ENCODE measurements at places on chromosomes 3 and 15. TPM values are rescaled to one million over a fixed set of nuclear protein-coding genes. Genes with fewer than 3 reads are reported as not detected.

DNA sequence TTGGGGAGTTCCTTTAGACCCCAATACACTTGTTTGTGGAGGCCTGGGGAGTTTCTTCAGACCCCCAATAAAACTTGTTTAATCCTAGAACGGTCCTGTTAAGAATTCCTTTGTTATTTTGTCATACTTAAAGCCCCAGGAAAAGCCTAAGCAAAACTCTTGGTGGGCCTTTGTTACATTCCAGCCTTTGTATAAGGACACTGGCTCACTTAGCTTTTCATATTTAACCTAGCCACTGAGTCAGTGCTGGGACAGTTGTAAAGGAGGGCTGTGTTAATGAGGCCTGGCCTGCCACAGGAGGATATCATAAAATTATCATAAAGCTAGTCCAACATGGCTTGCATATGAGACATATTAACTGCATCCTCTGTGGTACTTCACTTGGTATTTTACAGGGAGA lies 760.1 kb downstream of the ZNF385D start:
- no peak for DNase-seq

- peak; percentile 79 for DNase-seq
Measured at GRCh38 chr15:91853511-91853947, at the start of gene SLCO3A1. SLCO3A1 (plus strand) TSS chr15:91853708.

DNA sequence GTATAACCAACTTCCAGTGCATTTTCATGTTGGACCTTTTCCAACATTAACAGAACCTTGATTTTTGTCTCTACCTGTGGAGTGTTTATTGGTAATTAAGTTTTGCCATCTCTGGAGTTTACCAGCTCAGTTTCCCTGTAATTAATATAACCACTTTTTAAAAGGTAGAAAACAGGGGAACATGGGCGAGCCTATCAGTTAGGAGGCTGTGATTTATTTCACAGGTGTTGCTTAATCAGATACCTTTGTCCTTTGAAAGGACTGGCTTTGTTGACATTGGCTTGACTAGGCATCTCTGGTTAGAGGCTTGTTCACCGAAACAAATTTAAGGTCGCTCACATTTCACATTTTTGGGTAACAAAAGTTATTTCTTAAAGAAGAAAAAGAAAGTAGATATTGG lies 622 bp downstream of the NAALADL2 start:
- no peak for DNase-seq

The TAGLN3 gene
- total RNA-seq, result not detected

The HYAL2 gene
- total RNA-seq, result 81.6 TPM

- DNase-seq, result no peak
Measured at GRCh38 chr3:124772081-124772831, 42.0 kb downstream of the UMPS start.

DNA sequence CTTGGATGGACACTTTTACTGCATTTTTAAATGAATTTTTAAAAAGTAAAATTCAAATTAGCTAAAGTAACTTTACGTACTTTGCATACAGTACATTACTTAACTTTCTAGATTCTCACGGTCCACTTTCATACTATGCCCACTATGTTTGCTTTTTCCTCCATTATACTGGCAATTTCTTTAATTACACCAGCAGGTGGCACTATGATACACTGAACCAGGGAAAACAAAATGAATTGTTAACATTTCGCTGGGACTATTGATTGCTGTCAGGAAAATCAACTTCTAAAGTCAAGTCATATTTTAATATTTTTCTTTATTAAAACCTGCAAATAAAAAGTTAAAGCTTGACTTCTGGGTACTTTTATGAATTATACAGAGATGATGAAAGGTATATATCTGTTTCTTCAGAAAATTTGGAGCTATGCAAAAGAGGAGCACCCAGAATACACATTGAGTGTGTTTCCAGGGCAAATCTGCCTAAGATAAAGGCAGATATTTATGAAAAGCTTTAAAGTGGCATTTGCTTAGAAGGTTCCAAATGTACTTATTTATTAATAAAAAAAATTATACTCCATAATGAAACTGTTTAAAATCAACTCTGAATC lies 21.8 kb upstream of the POU1F1 start:
- DNase-seq, result no peak

- DNase-seq, result no peak
Measured at GRCh38 chr3:32684029-32684799, 774 bp upstream of the CNOT10 start.

DNA sequence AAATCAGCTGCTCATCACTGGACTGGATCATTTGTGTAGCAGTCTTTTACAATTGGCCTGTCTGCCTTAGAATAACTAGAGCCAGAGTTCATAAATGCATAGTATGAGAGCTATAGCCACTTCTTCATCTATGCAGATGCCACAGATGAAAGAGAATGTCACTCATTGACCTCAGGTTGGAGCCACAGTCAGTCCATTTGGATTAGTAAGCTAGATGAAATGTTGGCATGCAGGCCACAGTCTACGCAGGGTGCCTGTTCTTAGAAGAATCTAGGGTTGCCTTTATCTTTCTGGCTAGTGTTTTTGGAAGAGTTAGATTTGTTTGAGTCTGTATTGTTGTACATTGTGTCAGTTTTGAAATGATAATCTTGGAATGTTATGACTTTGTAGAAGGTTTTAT lies 25.4 kb upstream of the EDEM1 start:
- DNase-seq, result no peak

DNA sequence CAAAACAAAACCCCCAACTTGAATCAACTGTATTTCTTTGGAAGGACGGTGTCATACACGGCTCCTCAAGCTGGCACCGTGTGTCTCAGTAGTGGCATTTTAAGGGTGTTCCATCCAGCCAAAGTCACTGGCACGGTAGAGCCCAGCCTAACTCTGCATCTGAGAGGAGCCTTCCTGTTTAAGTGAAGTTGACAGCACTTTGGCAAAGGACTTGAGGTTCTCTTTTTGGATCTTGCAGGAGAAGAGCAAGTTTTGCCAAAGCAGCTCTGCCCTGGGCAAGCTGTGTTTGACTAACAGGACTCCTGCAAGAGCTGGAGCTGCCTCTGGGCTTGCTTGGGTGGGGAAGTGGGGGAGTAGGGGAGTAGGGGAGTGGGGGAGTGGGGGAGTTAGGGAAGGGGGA lies 109.6 kb upstream of the FEZF2 start:
- DNase-seq, result no peak

DNA sequence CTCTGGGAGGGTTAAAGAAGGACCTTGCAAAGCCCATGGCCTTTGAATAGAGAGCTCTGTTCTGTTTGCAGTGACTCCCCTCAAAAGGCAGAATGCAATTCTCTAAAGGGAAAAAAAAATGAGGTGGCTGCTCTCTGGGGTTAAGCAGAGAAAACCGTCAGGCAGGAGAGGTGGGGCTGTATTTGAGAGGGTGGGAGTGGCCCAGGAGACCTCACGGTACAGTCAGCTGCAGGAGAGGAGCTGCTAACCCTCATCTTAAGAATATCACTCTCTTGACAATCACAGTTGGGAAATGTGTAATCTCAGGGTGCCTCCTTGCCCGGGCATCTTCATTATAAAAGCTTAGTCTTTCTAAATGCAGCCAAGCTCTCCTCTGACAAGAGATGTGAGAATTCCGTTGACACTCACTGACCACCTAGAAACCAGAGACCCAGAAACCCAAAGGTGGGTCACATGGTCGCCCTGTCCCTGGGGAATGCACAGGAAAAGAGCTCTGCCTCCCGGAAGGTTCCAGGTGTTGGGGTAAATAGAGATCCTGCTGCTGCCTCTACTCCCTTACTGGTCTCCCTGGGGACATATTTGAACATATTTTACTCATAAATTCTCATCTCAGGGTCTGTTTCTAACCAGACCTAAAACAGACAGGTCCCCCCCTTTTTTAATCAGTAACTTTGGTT lies 159.1 kb upstream of the CTDSPL start:
- DNase-seq, result no peak

DNA sequence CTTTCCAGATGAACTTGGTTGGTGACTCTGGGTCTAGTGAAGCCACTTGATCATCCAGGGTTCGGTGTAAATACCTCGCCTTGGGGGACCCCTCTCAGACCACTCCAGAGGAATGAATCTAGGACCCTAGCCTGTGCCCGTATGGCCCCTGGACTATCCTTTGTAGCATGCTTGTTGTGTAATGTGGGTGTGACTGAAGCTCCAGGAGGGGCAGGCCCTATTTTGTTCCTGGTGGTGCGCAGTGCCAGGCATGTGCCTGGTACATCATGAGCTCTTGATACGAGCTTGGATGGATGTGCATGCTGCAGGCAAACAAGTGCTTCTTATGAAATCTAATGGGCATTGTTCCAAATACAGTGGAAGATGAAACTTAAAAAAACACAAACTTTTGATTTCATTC lies 82.8 kb downstream of the EBLN2 start:
- peak; percentile 23 for DNase-seq

GRCh38 chr3:159825216-159825854 lies 163.3 kb upstream of the IL12A start:
- DNase-seq, result no peak

DNA sequence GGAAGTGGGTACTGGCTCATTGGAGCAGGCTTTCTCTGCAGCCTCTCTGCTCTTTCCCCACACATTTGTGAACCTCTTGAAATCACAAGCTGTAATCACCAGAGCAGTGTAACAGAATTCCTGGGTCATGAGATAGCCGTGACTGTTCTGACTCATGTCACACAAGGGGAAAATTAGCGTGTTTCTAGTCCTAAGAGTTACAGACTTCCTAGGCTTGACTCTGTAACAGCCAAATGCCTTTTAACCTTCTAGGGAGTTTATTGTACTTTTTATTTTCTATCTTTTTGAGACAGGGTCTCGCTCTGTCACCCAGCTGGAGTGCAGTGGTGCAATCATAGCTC lies 54.7 kb upstream of the TRAK1 start:
- no peak for DNase-seq

DNA sequence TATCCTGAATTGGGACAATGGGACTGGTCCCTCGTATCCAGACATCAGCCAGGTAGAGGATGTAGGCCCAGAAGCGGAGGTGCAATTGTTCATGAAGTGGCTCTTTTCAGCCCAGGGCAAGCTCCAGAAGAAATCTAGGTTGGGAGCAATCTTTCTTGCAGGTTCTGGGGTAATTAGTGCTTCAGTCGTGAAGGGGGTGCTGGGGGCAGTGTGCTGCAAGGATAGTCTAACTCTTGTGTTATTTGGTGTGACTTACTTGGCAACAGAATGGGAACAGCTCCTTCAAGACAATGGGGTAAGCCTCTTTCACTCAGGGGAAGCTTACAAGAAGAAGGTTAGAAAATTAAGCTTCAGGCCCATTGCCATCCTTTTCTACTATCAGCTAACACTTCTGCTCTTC lies 273.0 kb downstream of the DIPK2A start:
- no peak for DNase-seq

The ELL3 gene
- total RNA-seq, result 3.8 TPM

DNA sequence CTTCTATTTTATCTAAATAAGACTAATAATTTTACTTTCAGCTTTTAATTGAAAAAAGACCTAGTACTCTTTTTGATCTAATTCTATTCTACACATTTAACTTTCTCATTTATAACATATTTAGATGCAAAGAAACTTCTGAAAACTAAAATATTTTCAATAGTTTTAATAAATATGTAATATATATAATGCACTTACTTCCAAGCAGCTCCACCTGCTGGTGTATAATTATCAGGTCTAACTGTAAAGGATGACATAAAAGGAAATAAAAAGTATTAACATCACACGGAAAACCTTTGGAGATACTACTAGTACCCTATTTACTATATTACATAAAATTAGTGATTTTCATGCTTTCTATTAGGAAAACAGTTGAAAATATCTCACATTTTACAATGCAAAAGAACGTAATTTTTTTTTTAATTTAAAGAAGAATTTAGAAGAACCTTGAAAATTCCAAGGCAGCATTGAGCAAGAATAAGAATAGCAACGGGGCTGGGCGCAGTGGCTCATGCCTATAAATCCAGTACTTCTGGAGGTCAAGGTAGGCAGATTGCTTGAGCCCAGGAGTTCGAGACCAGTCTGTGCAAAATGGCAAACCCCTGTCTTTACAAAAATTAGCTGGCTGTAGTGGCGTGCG lies 10.2 kb downstream of the PLSCR5 start:
- no peak for DNase-seq

DNA sequence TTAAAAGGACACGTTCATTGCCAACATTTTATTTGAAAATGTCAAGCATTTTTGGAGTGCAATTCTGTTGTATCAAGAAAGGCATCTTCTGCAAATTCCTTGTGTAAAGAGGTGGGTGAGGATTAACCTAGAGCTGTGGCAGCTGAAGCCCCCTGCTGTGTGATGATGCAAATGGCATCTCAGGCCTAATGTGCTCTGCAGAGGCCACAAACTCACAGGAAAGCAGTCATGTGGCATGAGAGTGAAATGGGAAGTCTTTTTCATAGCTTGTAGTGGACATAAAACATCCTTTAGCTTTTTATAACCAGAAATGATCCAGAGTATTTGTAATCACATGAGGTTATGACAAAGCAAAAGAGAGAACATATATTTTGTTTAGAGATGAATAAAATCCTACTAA lies 6.4 kb downstream of the CADM2 start:
- DNase-seq, result no peak

- no peak for DNase-seq
Measured at GRCh38 chr3:95418251-95418650, 1355.4 kb downstream of the NSUN3 start.

The SLC35G2 gene
- total RNA-seq, result 5.6 TPM

The LRRC49 gene
- 13.0 TPM for total RNA-seq

The XIRP1 gene
- not detected for total RNA-seq

DNA sequence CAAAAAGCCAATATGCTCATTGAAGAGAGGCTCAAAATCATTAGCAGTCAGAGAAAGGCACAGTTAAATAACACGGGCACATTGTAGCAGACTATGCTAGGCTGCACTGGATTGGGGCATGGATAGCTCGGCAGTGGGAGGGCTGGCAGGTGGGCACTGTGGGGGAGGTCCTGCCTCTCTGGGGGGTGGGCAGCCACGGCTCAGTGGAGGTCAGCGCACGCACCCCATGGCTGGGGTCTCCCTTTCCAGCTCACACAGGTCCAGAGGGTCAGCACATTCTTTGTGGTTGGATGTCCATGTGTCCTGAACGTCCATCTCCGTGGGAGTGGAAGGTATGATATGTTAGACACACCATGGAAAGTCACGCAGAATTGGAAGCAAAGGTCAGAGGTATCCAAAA lies 18.4 kb upstream of the MGLL start:
- DNase-seq, result no peak

The WDR53 gene
- total RNA-seq, result 3.0 TPM

- DNase-seq, result no peak
Measured at GRCh38 chr3:134694466-134694865, 43.6 kb upstream of the KY start.

GRCh38 chr3:66567077-66567476 lies 66.3 kb upstream of the LRIG1 start:
- DNase-seq, result no peak

DNA sequence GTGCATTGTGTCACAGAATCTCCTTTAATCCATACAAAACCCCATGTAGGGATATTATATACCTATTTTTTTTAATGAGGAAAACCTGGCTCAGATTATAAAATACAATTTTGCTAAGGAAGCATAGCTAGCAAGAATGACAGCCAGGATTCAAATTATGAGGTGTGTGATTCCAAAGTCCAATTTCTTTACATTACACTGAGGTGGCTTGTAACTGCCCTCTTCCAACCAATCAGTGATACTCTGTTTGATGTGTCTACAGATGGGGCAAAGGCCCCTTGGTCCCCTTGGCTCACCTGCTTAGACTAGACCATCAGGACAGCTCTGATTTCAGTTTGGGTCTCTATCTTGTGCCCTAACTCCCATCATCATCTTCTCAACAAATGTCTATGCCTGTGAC lies 120.3 kb upstream of the ADAMTS9 start:
- no peak for DNase-seq

GRCh38 chr3:47899495-47900108 lies 96.7 kb downstream of the DHX30 start:
- no peak for DNase-seq

All from ovary (tissue), 10 donors.